Caki2 (cell line): ENCODE measurements at places on chromosomes 3 and 15. TPM values are rescaled to one million over a fixed set of nuclear protein-coding genes. Genes with fewer than 3 reads are reported as not detected.

The GADL1 gene
- not detected in 2 replicates for total RNA-seq

The GOLGA8R gene
- 0.57 and 0.90 TPM in 2 replicates for total RNA-seq

The KIF15 gene
- 9.8 and 22.5 TPM in 2 replicates for total RNA-seq

The CD200R1 gene
- total RNA-seq, result not detected in 2 replicates

The C3orf20 gene
- not detected in 2 replicates for total RNA-seq

The CCR3 gene
- total RNA-seq, result not detected in 2 replicates

The ZBTB47 gene
- 2.6 and 3.9 TPM in 2 replicates for total RNA-seq
